ENCODE measurements at places on chromosomes 3 and 15. TPM values are rescaled to one million over a fixed set of nuclear protein-coding genes. Genes with fewer than 3 reads are reported as not detected.

DNA sequence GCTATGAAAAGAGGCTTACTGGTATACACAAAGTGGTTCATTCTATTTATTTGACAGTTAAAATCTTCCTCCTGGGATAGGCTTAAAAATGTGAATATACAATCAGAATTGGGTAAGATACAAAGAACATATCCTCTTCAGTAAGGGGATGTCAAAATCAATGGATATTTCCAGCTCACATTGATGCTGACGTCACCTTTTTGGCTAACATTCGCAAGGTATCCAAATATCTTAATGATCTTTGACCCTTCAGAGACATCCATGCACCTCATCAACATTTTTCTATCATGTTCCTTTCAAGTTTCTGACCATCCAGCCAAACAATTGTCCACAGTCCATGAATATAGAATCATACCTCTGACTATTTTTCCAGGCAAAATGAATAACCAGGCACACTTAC lies 697.3 kb downstream of the NR2F2 start:
- DNase-seq, result no peak

GRCh38 chr15:85743392-85744055 lies 51.2 kb downstream of the KLHL25 start:
- no peak for DNase-seq

Gene WDR72
- total RNA-seq, result not detected

Gene RBM5
- 37.1 TPM for total RNA-seq

DNA sequence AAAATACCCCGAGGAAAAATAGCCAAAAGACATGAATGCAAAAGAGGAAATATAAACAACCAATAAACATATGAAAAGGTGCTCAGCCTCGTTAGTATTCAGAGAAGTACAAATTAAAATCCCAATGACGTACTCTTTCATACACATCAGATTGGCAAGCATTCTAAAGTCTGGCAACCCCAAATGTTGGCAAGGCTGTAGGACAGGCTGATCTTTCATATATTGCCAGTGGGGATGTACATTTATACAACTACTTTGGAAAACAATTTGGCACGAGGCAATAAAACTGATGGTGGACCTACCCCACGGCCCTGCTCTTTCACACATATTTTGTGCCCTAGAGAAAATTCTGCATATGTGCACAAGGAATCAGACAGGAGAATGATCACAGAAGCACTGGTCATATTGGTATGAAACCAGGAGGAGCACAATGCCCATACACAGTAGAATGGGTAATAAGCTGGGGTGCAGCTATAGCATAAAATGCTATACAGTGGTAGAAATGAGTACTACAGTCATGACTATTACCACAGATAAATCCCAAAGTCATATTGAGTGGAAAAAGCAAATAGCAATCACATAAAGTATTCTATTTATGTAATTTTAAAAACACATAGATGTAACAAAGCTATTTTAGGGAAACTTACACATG lies 176.0 kb upstream of the SLC24A5 start:
- no peak for DNase-seq

DNA sequence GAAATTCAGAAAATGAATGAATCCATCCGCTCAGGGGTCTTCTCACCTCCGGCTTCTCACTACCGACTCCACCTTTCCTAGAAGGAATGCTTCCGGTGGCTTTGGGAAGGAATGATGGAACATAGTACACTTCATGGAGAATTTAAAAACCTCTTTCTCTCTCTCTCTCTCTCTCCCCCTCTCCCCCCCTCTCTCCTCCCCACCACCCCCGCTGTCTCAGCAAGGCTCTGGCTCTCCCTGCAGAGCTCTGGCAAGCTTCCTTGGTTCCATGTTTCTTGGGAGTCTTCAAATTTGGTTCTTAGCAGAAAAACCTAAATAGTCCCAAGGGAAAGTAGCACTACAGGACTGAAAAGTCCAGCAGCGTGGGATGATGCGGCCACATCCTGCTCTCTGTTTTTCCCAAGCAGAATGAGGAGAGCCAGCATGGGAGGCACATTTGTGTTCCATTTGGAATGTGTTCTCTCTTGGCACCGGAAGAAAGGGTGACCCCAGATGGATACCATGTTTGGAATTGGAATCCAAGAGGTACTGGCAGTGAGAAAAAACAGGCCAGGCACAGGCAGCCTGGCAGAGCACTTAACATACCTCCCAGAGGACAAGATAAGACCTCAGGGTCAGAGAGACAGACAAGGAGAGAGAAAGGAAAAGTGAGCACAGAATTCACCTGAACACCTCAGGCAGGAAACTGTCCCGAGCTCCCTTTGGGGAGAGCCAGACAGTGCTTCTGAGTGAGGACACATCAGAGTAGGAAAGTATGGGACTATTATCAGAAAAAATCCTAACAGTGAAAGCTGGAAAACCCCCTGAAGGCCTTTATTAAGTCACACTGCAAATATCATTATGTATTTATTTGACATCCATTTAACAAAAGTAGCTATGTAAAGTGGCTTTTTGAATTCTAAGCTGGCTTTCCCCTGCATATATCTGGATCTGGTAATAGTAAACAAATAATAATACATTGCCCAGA lies at the start of gene POPDC2:
Gene POPDC2 (minus strand): TSS at position 116 of the 967 bp plus-strand sequence. CDS start 166 bp downstream, outside the sequence.
- no peak for DNase-seq

Gene KNL1
- 32.1 TPM for total RNA-seq

DNA sequence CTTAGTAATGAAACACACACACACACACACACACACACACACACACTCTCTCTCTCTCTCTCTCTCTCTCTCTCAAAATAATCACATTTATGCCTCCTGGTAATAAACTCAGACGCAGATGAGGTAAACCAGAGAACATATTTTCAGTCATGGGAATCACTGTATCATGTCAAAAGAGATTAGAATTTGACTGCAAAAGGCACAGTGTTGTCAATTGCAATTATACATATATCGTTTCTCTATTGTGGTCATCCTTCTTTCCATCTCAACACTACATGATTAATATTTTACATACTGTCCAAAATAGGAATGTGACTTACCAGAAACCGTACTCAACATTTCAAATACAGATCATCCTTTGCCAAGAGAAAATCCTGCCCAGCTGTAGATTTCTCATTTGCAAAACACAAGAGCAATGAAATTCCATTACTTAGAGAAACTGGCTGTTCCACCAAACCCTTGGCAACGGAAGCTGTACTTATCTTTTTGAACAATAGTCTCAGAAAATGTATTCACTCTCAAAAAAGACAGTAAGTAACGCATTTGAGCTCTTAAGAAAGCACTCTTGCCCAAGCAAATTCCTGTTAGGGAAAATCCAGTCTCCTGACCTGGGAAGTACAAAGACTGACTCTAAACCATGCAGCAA lies 24.3 kb downstream of the PDZRN3 start:
- DNase-seq, result no peak

Gene MOBP
- total RNA-seq, result not detected

DNA sequence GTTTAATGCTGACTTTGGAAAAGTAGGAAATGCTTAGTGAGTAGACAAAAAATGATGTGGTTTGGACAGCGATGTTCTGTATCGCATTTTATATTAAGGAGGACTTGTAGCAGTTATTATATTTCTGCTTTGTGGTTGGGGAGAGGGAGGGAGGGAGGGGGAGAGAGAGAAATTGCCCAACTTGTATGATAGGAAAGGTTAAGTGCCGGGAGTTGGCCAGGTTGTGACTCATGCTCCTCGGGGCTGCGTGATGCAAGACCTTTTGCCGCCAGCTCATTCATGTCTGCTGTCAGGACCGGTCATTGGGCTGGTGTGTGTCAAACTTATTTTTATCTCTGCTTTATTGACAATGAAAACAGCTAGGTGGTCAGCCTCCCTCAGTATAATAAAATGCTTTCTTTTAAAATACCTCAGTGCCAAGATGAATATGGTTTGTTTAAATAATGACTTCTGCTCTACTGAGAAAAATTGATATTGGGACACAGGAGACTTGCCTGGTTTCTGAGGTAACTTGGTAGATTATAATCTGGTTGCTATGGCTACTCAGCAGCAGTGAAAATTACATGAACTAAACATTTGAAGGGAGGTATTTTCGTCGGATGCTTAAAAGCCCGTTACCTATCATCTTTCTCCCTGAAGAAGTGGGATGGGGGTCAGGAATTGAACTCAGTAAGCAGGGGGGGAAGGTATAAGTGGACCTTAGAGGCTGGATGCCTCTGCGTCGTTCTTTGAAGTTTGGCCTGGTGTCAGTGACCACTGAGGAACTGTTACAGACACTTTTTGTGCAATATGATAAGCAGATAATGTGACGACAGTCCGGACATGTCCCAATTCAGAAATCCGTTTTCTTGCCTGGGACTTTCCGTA lies 90.7 kb downstream of the FNDC3B start:
- DNase-seq, result peak; percentile 100

Gene RPL15
- 1,600 TPM for total RNA-seq

- DNase-seq, result no peak
These were observed 116.7 kb downstream of the ADCY5 start for GRCh38 chr3:123332124-123332641.

Gene SPRED1
- total RNA-seq, result 9.7 TPM

- peak; percentile 94 for DNase-seq
These were observed 62.7 kb upstream of the TFRC start for GRCh38 chr3:196144383-196145105.

DNA sequence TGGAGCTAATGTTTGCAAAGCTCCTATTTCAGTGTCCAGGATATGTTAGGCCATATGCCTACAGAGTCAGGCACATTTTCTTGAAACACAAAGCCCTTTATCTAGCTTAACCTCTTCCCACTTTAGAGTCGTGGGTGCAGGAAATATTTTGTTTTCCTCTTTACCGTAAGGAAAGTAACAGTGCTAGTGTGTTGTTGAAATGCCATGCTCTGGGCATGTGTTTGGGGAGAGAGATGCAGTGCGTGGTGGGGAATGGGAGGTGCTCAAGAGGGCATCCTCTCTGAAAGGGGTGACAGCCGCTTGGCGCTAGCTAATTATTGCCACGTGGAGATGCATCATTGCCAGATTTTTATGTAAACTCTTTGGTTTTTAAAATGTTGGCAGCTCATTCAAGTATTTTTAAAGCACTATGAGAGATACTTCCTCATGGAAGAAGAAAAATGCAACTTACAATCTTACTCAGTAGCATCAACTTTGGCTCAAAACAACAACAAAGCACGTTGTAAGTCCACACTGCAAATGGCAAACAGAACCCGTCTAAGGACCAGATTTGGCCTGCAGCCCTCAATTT lies 152.6 kb downstream of the LPP start:
- no peak for DNase-seq

DNA sequence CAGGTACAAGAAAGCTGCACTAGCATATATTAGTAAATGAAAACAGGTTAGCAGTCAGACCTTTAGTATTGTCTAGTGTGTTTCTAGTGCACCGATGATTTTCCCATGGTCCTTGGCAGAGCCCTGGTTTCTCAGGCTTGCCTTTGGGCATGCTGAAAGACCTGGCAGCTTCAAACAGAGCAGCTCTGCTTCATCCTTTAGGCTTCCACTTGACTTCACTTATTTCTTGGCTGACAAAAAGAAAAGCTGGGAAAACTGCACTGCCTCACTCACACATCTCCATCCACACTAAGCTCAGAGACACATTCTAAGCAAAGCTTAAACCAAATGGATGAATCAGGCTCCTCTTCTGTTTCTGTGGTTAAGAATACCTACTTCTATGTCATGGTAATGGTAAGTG lies 374.8 kb upstream of the PDZRN3 start:
- peak; percentile 16 for DNase-seq

Gene CCRL2
- total RNA-seq, result 1.0 TPM

GRCh38 chr3:186098740-186099139 lies 10.1 kb downstream of the ETV5 start:
- DNase-seq, result no peak

DNA sequence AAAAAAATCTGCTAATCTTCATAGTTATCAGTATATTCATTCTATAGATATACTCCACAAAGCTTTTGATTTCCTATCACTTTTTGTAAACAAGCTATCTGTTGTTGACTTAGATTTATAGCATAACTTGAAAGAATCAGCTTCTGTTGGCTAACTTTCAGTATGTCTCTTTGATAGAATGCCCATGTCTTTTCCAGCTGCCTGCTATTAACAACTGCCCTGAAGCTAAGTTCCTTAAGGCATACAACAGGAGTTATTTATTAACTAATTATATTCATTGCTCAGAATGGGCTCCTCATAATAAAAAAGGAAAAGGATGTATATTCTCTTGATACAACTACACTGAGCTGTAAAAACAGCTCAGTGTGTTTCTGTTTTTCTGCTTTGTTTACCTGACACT lies 293.9 kb downstream of the TUSC7 start:
- no peak for DNase-seq

Gene BTBD1
- 82.6 TPM for total RNA-seq

DNA sequence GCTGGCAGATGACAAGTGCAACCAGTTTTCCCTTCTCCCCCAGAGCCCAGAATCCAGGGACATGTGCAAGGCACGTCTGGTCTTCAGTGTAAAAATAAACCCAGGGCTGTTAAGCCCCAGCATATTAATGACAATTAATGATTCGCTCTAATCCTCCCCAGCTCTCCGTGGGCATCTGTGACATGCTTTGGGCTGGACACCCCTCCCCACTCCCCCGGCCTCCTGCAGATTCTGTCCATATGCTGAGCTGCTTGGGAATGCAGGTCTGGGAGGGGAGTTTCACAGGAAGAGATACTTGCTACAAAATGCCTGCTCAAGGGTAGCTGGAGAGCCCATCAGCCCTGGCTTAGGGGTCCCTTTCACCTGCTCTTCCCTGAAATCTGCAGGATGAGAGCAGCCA lies 43.0 kb upstream of the NTRK3 start:
- DNase-seq, result no peak

GRCh38 chr3:125043599-125044151 lies 12.1 kb downstream of the HEG1 start:
- no peak for DNase-seq

DNA sequence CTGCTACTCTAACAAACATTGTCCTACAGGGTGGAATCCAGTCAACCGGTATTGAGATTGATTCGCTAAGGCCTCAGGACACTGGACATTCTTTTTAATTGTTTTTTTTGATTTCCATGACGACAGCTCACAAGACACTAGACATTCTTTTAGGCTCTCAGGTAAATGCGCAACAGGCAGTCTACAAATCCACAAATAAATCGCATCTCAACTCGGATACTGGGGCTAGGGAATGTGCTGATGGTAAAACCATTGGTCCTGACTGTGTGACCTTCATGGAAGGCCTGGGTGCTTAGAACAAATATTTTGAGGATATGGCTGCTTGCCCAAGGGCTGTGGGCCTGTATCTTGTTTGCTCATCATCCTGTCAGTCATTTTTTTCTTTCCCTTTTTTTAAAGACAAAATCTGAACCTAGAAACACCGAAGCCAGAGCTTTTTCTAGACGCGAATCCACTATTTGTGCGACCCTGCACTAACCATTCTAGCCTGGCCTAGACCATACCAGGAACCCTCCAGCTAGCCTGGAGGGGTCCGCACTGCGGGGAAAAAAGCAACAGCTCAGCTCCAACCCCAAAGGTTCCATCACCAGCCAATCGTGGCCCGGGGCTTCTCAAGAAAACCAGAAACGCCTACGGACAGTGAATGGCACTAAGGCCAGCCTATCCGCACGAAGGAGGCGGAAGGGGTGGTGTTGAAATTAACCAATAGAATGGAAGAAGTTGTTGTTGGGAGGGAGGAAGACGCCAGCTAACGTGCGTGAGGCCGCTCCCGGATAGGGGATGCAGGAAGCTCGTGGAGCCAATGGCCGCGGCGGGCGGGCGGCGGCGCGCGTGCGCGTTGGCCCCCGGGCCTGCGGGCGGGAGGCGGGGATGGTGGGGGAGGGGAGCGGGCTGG lies 18.1 kb upstream of the CHD2 start:
- peak; percentile 99 for DNase-seq

Data from M059J (cell line).